ENCODE measurements at places on chromosomes 4 and X. TPM values are rescaled to one million over a fixed set of nuclear protein-coding genes. Genes with fewer than 3 reads are reported as not detected.

DNA sequence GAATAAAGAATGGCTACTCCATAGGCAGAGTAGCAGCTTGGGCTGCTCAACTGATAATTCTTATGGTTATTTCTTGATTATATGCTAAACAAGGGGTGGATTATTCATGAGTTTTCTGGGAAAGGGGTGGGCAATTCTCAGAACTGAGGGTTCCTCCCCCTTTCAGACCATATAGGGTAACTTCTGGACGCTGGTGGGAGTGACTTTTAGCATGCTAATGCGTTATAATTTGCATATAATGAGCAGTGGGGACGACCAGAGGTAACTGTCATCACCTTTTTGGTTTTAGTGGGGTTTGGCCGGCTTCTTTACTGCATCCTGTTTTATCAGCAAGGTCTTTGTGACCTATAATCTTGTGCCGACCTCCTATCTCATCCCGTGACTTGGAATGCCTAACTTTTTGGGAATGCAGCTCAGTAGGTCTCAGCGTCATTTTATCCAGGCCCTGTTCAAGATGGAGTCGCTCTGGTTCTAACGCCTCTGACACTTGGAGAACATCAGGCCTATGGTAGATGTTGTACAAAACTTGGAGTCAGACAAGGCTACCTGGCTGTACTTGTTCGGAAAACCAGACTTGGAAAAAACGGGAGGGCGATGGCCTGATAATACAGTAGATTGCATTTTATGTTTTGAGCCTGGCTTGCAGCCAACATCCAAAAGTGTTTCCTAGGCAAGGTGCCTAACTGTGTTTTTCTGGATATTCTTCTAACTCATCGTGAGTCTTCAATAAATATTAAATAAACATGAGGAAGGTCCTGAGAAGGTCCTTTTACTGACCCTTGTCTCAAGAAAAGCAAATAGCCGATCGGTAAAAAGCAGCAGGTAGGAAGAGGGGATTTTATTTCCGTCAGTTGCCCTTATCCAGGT lies 1.8 kb upstream of the TMEM164 start:
- no peak for DNase-seq

DNA sequence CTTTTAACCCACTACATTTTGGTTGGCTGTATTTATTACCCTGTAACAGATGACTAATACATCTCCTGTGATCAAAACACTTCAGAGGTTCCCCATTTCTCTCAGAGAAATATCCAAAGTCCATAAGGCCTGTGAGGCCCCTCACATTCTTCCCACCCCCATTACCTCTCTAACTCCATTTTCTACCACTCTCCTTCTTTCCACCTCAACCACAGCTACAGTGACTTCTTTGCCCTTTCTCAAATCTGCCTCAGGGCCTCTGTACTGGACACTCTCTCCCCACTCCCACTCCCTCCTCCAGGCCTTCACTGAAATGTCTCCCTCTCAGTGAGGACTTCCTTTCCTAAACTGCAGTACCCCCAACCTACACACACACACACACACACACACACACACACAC lies 8.4 kb upstream of the TMEM144 start:
- DNase-seq = no peak

DNA sequence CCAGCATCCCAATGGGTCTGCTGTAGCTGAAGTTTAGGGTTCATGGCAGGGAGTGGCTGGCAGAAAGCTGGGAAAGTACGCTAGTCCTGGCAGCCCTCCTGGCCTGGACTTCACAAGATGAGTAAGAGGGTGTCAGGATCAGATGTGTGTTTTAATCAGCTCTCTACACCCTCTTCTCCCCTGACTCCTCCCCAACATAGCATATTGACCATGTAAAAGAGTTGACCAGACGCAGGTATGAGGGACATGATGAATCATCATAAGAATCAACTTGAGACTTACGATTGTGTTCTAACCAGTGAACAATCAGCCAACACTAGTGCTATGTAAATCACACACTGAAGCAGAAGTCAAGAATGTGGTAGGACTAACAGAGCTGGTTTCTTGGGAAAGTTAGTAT lies 5.3 kb downstream of the SOWAHB start:
- no peak for DNase-seq

DNA sequence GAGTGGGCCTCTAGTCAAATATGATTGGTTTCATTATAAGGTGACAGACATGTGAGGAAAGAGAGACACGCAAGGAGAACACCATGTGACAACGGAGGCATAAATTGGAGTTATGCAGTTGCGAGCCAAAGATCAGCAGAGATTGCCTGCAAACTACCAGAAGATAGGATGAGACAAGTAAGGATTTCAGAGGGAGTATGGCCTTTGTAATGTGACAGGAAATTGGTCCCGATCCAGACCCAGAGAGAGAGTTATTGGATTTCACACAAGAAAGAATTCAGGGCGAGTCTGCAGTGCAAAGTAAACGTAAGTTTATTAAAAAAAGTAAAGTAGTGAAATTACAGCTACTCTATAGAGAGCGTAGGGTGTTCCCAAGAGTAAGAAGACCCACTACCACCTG lies 35.7 kb upstream of the NDST4 start:
- DNase-seq = no peak

DNA sequence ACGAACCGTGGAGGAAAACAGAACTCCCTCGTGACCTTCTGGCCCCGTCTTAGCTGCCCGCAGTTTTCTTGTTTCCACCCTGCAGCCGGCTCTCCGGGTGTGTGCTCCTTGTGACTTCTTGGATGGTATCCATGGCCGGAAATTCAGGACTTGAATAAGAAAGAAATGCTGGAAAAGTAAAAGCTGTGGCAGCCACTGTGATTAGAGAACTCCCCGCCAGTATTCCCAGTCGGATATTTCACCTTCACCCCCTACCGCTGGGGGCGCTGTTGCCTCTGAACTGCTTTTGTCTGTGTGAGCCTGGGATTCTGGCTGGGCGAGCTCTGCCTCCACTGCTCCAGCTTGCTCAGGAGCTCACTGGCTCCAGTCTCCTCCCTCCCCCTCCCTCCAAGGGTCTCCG lies 41.5 kb upstream of the CYP4V2 start:
- DNase-seq = peak; percentile 36

DNA sequence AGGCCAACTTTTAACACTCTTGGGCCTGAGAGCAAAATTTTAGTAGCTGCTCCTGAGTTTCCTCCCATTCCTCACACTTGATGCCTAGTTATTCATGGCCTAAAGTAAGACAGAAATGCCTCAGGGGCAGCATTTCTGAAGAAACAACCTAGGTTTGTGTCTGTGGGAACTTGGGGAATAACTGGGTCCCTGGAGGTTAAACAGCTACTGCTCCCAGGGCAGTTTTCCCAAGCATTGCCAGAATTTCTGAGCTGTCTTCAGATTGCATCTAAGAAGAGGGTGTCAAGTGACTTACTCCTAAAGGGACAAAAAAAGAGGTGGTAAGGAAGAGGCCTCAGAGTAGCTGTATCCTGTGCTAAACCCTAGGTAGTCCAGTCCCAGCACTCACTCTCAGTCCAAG lies 130.8 kb upstream of the ACSL4 start:
- DNase-seq = no peak

Gene ZCCHC12
- total RNA-seq = 0.07 TPM
